ENCODE measurements at places on chromosomes 5 and 9.

- DNase-seq: no peak
Observed at GRCh38 chr5:160470437-160471361, 49.0 kb downstream of the PTTG1 start.

- no peak for DNase-seq
Observed at GRCh38 chr5:123044926-123045617, 8.5 kb upstream of the PPIC start.

DNA sequence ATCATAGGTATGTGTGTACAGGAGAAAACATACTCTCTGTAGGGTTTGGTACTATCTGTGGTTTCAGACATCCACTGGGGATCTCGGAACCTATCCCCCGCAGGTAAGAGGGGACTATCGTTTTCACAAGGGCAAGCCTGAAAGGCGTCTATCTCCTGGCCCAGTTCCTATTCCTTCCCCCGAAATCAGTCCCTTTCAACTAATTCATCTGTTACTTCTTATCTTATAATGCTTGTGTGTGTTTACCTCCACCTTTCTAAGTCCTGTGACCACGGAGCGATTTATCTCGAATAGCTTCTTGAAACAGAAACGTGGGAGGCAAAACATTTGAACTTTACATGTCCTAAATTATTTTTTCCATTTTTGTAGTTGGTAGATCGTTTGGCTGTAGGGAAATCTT, 11.4 kb downstream of the ABO start:
- no peak for DNase-seq

DNA sequence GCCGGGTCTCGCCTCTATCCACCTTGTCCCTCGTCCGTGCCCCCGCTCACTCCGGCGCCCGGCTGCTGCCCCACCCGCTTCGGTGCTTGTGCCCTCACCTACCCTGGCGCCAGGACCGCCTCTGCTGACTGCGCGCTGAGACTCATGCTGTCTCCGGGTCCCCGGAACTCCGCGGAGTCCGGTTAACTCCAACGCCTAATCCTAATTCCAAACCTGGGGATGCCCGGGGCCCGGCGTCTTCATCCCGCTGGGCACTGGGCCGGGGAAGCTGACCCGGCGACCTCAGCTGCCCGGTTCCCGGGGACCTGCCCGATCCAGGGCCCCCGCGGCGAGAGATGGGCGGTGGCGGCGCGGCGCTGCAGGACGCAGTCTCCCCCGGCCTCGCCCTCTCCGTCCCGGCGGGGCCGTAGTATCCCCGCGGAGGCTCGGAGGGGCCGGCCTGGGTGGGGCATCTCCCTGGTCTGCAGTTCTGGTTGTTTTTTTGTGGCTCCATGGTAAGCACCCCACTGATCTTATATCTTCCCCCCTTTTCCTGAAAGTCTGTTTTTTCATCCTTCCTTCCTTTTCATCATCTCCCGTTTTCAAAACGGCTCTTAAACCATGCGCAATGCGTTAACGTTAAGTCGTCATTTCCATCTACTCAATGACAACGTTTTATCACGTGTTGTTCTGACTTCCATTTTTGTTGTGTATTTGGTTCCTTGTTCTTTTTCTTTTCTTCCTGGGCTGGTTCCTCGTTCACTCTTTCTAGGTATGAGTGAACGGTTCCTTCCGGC, 41.1 kb upstream of the PLEKHG4B start:
- peak; percentile 61 for DNase-seq

GRCh38 chr5:135203593-135204036, 169.6 kb upstream of the PITX1 start:
- DNase-seq: no peak

DNA sequence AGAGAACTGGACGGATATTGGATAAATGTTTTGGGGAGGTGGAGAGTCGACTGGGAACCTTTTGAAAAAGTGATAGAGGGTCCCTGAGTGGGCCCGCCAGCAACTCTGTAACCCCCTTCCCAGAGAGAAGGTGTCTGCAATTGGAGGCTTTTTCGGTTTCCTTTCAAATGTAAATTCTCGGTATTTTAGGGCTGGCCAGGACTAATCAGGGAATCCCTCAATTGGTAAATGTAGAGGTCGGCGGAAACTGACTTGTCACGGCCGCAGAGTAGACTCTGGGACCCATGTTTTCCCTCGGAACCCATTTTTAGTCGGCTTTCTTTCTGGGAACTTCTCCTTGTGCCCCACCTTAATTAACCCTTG, 524 bp downstream of the CCNB1 start:
- no peak for DNase-seq
